ENCODE measurements at places on chromosomes 12 and 14.

DNA sequence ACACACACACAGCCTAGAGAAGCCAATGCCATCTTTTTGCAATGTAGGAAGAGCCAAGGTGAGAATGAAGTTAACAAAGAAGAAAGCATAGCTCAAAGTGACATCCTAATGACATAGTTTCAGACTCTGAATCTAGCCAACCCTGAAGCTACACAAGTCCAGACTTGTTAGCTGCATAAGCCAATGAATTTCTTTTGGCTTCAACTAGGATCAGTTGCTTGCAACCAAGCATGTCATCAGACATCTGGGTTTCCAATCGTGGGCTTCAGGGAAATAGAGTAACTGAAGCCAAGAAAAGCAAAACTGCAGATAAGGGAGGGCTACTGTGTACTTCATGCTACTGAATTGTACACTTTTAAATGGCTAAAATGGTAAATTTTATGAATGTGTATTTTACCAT is 4.4 kb upstream of the GPHN start:
- DNase-seq, result no peak

DNA sequence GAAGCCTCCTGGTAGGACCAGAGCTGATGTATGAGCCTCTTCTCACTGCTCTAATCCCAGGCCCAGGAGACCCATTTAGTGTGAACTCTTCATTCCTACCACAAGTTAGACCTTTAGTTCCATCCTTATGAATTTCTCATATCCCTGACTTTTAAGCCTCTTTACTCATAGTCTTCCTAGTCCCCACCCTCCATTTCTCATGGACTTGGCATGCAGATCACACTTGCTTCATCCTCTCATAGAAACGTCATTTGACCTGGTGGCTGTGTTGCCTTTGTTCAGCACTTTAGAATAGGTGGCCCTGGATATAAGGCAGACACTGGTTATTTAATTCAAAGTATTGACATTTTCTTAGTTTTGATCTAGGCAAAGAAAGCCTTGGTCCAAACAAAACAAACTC is 99.5 kb downstream of the SLC16A7 start:
- no peak for DNase-seq

- no peak for DNase-seq
Observed at GRCh38 chr14:103367995-103368394, 17.2 kb upstream of the MARK3 start.

- no peak for DNase-seq
Observed at GRCh38 chr14:68984686-68985085, 5.6 kb upstream of the ACTN1 start.

DNA sequence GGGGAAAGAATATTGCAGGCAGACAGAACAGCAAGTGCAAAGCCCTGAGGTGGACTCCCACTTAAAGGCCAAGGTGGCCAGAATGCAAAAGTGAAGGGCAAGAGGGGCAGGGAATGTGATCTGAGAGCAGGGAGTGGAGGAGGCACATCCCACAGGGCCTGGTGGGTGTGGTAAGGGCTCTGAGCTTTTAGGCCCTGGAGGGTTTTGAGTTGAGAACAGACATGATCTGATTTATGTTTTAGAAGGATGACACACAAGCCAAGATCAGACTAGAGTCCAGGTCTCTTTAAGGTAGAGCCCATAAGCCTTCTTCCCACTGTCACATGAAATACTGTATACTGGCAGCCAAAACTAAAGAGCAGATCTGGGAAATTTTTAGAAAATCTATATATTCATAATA is 162.5 kb downstream of the SLC38A4 start:
- no peak for DNase-seq

DNA sequence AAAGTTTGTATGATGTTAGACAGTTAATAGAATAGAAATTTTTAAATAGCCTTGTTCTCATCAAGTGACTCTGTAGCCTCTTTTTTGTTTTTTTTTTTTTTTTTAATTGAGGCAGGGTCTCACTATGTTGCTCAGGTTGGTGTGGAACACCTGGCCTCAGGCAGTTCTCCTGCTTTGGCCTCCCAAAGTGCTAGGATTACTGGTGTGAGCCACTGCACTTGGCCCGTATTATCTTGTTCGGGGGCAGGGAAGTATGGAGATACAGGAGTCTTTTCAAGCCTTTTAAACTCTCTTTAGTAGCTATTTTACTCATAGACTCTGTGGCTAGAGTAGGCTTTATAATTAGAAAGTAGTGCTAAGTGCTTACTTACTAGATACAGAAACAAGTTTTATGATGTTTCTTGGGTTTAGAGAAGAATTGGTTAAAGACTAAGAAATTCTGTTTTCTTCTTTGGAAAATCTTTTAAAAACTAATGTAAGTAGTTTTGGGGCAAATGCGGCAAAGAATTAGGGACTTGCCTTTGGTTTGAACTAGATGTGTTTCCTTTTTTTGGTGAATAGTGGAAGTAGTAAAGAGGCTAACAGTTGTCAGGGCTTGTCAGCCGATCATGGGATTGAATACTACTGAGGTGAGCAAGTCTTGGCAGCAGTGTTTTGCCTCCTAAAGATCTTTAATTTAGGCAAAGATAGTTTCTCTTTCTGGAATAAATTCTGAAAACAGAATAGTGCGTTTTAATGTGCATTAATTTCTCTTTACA is 31.3 kb downstream of the FBXO34 start:
- no peak for DNase-seq

- DNase-seq, result no peak
Observed at GRCh38 chr12:121535150-121536053, 45.4 kb downstream of the KDM2B start.

- DNase-seq, result no peak
Observed at GRCh38 chr12:10720974-10721650, 2.0 kb downstream of the YBX3 start.

- DNase-seq, result no peak
Observed at GRCh38 chr14:92175811-92176210, 54.0 kb downstream of the CPSF2 start.

- DNase-seq, result no peak
Observed at GRCh38 chr12:131076791-131077747, 123.4 kb downstream of the ADGRD1 start.
